Activated CD4-positive, alpha-beta T cell treated with anti-CD3 and anti-CD28 coated beads, Interleukin-2, Interleukin-6, amounts not matched to agents 100 ng/mL and 50 ng/mL, durations not matched to agents 16 hours and 8 hours (primary cell): ENCODE measurements at places on chromosomes 7 and 10.

DNA sequence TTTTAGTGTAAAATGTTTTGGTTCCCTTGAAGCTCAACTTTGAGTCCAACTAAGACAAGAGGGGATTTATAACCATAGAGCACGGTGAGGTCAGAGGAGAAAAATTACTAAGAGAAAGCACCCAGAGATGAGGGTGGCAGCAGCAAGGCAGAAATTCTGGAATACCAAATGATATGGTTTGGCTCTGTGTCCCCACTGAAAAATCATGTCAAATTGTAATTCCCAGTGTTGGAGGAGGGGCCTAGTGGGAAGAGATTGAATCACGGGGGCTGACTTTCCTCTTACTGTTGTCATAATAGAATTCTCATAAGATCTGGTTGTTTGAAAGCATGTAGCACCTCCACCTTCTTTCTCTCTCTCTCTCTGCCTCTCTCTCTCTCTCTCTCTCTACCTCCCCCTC lies 19.4 kb upstream of the AKR1C1 start:
- no peak for DNase-seq

DNA sequence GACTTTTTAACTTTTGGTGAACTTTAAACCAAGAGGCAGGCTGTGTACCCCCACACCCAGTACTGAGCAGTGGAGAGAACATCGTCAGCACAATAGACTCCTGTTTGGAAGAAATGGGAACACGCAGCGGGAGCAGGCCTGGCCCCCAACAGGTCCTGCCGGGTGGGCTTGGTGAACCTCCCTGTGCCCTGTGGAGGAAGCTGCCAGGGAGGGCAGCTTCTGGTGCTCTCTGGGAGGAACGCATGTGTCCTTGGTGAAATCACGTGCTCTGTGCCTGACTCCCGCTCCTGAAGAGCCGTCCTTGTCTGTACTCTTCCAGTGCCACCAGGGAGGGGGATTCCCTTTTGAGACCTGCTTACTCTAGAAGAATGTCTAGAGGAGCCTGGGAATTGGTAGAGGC lies 31.6 kb downstream of the CHAT start:
- no peak for DNase-seq

DNA sequence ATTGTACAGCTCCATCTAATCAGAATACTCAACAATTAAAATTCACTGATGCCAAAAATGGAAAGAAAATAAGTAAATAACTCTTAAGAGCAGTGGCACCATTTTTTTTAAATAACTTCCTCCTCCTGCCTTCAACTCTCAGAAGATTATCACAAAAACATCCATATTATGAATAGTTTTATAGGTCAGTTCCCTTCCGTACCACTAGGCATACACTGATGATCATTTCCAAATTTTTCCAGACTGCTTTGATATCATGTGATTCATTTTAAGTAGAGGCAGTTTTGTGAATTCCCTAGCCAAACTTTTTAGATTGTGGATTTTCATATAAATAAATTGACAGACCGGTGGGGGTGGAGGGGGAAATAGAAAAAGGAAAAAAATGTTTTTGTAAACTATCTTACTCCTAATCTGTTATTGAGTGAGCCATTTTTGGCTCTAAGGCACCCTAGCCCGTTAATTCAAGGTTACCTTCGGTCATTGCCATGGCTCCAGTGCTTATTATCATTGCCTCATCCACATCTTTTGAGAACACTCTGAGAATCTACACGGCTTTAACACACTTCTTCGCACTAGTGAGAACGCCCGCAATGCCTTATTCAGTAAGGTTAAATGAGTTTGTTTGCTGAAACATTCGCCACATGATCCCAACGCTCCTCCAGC lies 1.0 kb downstream of the FAM107B start:
- DNase-seq: no peak

GRCh38 chr7:4077980-4078379 lies 604.1 kb upstream of the FOXK1 start:
- no peak for DNase-seq

DNA sequence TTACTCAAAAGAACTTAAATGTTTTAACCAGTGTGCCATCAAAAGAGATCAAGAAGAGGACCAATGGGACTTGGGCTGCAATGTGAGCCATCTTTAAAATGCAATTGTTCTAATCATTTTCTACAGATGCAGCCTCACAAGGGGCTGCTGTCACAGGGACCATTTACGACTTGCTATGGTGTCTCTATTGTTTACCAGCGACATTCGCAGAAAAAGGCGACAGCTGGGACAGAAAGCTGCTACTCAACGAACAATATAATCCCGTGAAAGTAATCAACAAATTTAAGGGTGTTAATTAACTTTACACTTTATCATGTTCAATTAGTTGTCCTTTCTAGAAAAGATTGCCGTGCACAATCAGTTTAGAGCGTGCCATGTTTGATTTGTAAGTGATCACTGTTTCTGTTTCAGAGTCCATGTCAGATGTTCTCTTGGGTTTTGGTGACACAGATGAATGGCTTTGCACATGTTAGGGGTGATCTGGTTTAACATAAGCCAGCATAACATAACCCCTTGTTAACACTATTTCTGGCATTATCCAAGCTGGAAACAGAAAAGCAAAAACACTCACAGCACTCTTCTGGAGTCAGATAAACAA lies 110.8 kb downstream of the HIBADH start:
- no peak for DNase-seq

GRCh38 chr10:7887174-7887816 lies 69.0 kb downstream of the TAF3 start:
- no peak for DNase-seq

DNA sequence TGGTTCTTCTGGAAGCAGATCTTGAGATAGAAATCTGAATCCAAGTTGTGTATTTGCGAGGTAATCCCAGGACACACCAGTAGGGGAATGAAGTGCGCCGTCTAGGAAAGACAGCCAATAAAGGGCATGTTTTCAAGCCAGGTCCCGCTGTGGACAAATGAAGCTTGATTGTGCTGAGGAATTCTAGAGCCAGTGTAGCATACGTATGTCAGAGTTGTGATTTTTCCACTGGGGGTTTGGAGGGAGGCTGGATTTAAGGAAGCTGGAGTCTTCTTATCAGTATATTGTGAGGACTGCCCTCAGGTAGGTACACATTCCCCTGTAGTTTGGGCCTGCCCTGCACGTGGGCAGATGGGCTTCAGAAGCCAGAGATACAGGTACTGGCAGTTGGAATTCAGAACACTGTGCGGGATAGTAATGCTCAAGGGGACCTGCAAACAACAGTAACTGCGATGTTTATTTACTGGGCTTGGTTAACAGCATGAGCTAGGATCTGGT lies 50.9 kb downstream of the GALNT11 start:
- DNase-seq: peak; percentile 12

GRCh38 chr7:27688056-27688455 lies 25.4 kb upstream of the HIBADH start:
- DNase-seq: no peak

- DNase-seq: no peak
Observed at GRCh38 chr10:116170815-116171250, 102.2 kb downstream of the GFRA1 start.

GRCh38 chr10:59361663-59362143 lies 646 bp downstream of the FAM13C start:
- peak; percentile 2 for DNase-seq

DNA sequence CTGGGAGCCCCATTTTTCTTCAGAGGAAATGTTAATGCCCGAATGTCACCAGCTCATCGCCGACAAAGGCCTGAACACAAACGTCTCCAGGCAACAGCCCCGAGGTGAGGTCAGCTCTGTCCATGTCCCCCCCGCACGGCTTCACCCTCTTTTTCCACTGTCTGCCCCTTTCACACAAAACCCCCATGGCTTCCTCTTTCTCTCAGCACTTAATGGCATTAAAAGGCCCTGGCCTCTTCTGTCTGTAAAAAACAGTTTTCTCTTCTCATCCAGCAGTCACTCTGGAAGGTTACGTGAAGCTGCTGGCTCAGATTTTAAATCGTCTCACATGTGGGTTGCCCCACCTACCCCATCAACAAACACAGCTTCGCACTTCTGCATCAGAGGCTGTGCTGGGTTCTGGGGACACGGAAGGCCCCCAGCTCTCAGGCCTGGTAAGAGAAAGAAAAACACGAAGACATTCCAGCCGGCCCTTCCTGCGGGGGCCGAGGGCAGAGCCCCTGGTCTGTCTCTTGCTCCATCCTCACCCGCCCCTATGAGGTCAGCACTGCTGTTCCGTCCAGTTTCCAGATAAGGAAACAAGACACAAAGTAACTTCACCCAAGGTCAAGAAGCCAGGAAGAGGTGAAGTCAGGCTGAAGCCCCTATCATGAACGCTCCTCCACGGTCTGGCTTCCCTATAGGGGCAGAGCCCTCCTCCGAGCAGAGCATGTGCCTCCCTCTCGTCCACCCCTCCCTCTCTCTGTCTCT lies 91.1 kb upstream of the PDGFA start:
- no peak for DNase-seq

DNA sequence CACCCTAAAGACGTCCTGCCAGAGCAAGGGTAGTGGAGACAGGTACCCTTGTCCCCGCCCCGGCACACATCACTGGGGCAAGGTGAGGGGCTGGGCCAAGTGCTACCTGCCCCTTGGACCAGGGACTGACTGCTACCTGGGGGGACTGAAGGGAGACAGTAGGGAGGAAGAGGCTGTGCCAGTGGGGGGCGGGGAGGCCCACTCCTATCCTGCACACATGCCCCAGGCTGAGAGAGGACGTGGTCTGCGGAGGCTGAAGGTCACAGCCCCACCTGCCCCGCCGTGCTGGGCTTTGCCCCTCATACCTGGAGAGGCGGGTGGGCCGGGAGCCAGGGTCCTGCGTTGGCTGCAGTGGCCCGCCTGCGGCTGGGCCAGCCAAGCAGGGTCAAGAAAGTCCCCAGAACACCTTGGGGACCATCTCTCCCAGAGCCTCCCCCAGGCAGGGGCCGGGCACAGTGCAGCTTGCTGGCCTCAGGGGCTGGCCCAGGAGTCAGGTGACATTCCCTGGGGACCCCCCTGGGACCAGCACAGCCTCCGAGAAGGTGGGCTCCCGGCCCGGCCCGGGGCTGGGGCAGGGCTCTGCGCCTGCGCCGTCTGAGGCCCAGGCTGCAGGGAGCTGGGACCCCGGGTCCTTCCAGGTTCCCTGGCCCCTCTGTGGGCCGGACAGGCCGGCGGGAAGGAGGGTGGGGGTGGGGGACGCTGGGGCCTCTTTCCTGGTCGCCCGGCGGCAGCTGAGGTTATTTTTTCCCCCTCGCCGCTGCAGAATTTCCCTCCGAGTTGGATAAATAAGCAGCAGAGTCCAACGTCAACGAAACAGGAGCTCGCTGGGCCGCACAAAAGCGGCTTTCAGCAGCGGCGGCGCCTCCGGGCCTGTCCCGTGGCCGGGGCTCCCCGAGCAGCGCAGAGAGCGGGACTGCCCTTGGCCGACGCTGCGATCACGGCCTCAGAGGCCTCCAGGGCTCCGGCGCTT lies 9.8 kb upstream of the FZD9 start:
- no peak for DNase-seq

DNA sequence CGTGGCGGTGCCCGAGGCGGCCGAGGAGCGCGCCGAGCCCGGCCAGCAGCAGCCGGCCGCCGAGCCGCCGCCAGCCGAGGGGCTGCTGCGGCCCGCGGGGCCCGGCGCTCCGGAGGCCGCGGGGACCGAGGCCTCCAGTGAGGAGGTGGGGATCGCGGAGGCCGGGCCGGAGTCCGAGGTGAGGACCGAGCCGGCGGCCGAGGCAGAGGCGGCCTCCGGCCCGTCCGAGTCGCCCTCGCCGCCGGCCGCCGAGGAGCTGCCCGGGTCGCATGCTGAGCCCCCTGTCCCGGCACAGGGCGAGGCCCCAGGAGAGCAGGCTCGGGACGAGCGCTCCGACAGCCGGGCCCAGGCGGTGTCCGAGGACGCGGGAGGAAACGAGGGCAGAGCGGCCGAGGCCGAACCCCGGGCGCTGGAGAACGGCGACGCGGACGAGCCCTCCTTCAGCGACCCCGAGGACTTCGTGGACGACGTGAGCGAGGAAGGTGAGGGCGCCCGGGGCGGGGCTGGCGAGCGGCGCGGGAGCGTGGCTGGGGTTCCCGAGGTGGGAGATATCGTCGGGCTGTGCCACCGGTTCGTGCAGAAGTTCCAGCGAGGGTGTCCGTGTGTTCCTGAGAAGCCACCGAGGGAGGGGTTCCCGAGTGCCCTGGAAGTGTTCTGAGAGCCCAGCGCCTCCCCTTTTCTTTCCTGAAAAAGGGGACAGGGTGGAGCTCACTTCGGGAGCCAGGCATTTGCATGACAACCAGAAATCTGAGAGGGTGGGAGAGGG lies 495 bp downstream of the EIF3B start:
- peak; percentile 13 for DNase-seq

GRCh38 chr7:149838992-149839408 lies 825 bp downstream of the ZNF862 start:
- no peak for DNase-seq

DNA sequence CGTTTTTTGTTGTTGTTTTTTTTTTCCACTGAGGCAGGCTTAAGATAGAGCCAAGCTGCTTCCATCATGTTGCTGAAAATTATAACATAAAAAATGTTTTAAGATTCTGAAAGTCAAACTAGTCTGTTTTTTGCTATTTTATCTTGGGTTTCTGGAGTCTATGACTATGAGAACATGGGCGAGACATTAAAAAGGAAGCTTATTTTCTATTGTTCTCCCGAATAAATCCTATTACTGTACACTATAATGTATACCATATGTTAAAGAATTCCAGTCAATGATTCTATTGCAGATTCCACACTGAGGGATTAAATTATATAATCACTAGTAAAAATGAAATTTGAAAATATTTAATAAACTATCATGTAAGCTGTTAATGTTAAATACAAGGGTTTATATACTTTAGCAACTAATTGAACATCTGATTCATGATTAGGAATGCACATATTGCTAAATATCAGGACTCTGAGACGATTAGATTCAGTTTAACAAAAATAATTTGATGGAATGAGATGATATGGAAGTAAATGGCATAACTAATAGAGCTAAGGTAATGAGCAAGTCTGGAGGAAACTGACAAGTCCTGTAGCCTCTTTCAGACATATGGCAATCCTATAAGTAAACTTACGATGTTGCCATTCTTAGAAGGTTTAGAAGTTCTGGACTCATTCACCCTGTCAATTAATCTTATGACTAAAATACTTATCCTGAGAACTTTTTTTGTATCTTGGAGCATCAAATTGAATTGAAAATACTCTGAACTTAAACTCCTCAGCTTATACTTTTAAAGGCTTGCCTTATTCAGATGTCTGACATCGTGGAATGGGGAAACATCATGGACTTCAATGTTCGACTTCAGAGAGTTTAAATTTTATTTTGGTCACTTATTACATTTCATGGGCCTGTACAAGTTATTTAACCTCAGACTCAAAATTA lies 294.8 kb upstream of the DGKB start:
- DNase-seq: no peak

- no peak for DNase-seq
Observed at GRCh38 chr7:122103064-122103463, 41.0 kb downstream of the AASS start.
